ENCODE measurements at places on chromosomes 11 and 22.

DNA sequence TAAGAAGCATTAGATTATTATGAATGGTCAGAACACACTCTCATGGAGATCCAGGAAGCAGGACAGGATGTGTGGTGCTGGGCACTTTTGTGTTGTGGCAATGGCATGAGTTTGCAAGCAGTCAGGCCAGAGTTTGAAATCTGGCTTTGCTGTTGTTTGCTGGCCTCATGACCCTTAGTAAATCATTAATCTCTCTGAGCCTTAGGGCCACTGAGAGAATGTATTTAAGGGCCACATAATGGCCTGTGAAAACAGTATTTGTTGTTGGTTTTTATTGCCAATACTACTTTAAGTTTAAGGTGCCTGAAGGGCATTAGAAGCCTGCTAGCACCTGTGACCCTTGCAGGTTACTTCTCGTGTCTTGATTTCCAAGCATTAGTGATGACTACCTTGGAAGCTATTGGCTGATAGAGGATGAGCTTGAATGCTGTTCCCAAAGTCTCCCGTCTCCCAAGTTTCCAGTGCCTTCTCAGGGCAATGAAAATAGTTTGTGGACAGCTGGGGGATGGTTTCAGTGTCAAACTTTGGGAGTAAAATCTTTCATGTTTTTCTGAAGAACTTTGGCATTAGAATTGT is 24.6 kb downstream of the STIM1 start:
- no peak for DNase-seq

DNA sequence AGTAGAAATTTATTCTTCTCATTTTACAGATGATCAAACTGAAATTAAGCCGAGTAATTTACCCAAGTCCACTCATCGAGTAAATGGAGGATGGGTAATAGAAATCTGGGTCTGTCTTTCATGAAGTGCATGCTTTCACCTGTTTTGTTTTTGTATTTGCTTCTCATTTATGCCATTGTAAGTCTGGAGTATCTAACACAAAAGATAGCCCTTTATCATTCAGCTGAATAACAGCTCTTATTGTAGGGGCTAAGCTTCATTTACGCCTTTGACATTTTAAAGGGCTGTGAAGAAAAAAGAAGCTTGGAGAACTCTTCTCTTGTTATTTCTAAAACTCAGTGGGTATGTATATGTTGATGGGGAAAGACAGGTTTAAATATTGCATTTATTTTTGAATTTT is 1196.2 kb upstream of the TENM4 start:
- no peak for DNase-seq

GRCh38 chr11:5509803-5510202 is at the start of gene UBQLN3:
UBQLN3 (minus strand) TSS chr11:5509957; CDS start chr11:5509558, 399 bp downstream.
- no peak for DNase-seq

GRCh38 chr11:119852741-119853140 is 123.7 kb upstream of the NECTIN1 start:
- DNase-seq = no peak

GRCh38 chr11:130144141-130144540 is 15.4 kb upstream of the ST14 start:
- no peak for DNase-seq

GRCh38 chr22:50572965-50573364 is 5.3 kb downstream of the CPT1B start:
- no peak for DNase-seq

DNA sequence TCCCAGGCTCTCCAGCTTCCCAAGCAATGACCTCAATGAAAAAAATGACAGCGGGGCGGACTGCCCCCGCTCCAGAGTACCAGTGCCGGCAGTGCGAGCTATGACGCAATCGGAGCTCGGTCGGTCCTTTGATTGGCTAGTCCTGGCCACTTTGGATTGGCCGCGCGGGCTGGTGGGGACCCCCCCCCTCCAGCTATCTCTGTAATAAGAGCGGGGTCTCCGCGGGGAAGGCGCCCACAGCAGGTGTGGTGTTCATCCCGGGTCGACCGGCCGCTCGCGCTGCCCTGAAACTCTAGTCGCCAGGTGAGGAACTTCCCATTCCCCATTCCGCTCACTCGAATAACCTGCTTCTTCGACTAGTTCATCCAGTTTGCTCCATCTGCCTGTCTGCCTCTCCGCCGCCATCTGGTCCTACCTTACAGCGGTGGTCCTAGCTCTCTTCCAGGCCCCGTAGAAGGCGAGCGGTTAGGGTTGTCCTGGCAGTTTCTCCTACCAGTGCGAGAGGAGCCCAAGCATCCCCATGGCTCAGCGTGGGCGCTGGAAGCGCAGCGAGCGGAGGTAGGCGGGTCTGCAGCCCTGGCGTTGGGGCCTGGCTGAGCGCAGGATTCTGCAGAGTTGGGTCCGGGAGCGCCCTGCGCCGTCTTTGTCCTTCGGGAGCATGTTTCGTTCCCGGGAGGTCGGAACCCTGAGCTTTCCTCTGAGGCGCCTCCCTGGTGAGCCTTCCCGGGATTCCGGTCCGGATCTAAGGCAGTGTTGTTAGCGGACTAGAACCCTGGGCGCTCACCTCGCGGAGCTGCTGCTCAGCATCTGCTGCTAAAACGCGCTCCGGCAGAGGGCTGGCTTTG is at the start of gene CALCB:
TSS of gene CALCB (plus strand) at position 233 of the 845 bp plus-strand sequence. CDS start 1,126 bp downstream, outside the sequence.
- no peak for DNase-seq

- DNase-seq = no peak
Measured at GRCh38 chr22:44025171-44026065, 1.3 kb downstream of the PARVB start.

DNA sequence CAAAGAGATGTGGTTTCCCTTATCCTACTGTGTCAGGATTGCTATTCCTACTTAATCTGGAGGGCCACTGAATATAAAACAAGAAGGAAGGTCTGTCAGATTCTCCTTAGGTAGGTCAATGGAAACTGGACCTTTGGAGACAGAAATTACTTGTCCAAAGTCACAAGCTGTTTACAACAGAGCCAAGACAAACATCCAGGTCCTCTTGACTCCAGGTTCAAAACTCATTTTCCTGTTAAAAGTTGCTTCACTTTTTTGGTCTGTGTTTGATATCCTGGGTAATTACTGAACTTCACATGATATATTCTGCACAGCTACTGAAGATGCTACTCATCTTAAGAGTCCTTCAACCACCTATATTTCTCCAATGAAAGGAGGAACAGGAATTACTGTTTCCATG is 81.2 kb upstream of the ARHGAP32 start:
- no peak for DNase-seq

DNA sequence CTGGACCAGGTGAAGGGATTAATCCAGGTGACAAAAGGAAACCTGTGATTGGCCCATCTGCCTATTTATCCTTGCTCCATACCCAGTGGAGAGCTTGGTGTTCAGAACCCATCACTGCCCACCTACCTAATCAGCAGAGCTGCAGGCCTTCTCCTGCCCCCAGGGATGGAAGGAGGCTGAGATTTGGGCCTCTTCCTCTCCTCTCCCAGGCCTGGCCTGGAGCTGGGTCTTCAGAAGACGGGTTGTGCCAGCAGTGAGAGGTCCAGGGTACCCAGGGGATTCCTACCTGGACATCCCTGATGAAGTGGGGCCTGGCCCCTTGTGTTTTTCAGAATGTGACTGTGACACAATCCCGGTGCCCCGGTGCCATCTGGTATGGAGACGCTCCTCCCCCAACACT is 80.3 kb upstream of the MYOD1 start:
- DNase-seq = no peak

DNA sequence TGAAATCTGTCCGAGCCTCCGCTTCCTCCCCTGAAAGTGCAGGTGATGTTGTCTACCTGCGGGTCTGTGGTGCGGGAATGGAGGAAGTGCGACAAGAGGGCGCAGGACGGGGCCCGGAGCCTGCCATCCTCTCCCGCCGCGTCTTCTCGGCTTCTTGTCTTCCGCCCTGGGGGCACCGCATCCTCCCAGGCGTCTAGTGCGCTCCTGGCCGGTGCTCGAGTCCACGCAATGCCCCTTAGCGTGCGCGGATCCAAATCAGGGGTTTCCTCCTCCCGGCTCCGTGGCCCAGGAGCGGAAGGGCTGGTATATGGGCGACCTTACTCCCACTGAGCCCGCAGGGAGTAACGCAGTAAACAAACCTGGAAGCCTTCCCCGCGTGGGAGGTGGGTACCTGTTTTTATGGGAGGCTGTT is 405 bp downstream of the SFI1 start:
- peak; percentile 24 for DNase-seq

- no peak for DNase-seq
Measured at GRCh38 chr22:46446799-46447198, 90.6 kb downstream of the CELSR1 start.

DNA sequence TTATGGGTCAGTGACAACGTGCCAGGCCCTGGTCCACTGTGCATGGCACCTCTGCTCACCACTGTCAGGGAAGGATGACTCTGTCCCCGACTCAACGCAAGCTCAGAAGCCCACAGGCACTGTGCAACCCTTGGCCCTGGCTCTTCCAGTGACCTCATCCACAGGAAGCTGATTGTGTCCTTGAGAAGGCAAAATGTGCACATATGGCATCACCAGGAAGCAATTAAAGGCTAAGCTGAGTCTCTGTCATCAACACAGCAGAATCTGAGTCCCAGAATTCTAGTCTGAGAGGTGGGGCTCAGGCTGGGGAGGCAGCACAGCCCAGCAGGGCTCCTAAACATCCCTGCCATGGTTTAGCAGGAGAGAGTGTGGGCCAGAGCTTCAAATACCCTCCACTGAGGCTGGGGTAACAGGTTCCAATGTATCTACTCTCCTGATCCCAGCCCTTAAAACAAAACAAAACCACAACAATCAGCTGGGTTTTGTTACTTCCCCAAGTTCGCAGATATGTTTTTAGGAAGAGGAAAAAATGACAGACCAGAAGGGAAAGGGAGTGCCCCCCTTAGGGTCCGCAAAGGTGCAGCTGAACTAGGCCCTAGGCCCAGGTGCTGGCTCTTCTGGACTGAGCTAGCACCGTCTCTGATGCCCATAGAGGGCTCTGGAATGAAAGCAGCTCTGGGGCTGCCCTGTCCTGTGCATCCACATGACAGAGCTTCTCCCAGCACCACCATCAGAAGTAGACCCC is 33.5 kb upstream of the GNAZ start:
- no peak for DNase-seq

GRCh38 chr11:26093206-26093605 is 238.7 kb upstream of the ANO3 start:
- no peak for DNase-seq

GRCh38 chr11:99932684-99933083 is 754.4 kb upstream of the ARHGAP42 start:
- DNase-seq = no peak

DNA sequence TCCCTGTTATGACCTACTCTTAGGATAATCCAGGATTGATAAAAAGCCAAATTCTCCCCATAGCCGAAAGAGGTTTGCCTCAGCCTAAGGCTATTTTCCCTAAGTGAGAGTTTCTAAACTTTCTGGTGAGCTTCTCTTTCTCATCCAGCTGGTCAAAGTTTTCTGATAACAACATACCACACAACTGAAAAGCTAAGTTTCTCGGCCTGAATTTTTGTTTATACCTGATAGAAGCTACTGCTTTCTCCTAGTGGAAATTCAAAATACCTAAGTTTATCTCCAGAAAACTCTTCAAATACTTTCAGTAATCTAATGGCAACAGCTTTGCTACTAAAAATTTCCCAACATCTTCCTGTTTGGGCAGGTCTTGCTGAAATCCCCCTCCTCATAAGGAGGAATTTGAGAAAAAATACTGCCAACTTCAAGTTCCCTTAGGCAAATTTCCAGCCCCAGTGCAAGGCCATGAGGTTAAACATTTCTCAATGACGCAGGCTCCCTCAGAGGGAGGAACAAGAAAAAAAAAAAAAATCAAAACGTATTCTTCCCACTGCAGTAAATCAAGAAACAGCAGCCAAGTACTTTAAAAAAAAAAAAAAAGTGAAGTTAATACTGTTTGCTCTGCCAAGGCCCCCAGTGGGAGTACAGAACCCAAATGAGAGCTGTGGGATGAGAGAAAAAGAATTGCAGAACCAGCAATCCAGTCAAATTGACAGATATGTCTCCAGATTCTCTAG is 127.0 kb downstream of the MRTFA start:
- DNase-seq = no peak

- no peak for DNase-seq
Measured at GRCh38 chr11:126452241-126453101, 97.0 kb downstream of the ST3GAL4 start.

DNA sequence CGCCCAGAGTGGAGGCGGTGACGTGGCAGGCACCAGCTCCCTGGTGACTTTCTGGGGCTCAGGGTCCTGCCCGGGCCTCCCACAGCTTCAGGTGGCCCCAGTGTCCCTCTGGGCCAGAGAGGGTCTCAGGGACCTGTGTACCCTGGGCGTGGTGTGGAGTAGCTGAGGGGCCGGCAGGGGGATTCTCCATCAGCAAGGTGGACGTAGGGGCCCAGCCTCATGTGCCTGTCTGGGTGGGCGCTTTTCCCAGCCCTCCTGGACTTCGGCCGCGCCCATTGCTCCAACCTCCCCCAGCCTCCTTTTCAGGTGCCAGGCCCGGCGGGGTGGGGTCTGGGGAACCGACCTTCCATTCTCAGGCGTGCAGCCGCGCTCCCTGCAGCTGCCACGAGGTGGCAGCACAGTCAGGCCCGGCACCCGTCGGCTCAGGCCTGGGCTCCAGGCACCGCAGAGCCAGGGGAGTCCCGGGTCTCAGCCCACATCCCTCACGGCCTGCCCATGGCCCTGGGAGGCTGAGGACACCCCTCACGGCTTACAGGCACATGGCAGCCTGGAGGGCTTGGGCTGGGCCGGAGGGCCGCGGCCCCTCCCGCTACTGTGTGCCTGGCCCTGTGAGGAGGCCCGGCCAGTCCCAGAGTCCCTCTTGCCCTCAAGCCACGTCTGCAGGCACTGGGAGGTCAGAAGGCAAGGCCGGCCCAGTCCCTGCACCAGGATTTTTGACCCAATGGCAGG is 19.9 kb upstream of the MUC5B start:
- DNase-seq = peak; percentile 42

GRCh38 chr11:27234043-27234668 is 128.9 kb downstream of the CCDC34 start:
- no peak for DNase-seq

- peak; percentile 25 for DNase-seq
Measured at GRCh38 chr22:20750461-20751184, 23.3 kb upstream of the SERPIND1 start.

GRCh38 chr11:69142895-69143294 is 12.8 kb upstream of the SMIM38 start:
- DNase-seq = no peak

DNA sequence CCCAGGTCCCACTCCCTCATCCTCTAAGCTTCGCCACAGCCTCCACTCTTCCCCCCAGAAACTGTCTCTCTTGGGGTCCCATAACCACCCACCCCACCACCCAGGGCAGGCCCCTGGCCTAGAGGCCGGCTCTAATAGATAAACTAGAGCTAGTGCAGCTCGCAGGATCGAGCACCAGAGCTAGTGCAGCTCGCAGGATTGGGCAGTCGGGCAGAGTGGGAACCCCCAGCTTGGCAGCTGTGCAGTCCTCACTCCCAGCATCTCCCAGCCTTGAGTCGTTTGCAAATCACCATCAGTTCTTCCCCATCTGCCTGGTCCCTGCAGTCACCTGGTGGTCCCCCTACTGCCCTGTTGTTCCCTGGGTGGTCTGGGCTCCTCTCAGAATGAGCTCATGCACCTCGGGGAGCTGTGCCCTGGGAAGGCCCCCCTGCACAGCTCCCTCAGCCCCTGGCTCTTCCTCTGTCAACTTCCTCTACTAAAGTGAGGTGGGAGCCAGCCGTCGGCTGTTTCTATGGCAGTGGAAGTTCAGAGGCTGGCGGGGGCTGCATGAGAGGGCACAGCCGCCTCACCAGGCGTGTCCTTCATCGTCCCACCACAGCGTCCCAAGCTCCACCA is 15.5 kb upstream of the SHANK2 start:
- no peak for DNase-seq
